SK-N-SH (cell line): ENCODE measurements at places on chromosomes 2 and 18. TPM values are rescaled to one million over a fixed set of nuclear protein-coding genes. Genes with fewer than 3 reads are reported as not detected.

DNA sequence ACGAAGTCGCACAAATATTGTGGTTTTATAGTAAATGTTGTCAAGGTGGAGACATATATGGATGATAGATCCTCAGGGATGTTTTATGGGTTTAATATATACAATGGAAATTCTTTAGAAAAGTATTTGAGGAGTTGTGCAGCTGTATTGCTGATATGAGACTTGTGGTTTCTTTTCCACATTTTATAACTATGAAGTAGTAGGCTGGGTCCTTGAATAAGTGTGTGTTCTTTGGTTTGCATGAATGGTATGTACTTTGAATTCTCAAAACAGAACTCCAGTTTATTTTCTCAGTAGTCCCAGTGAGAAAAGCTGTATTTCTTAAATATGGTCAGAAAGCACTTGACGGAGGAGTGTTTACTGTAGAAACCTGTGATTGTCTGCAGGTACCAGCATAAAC is 42.4 kb downstream of the PLCL1 start:
- no peaks in the 10 kb centered on the region for H3K36me3 ChIP-seq
- no peak for DNase-seq
- peak overlapping the region; percentile 69 for H3K27ac ChIP-seq
- peaks cover 17% of the 10 kb centered on the region; the same call in 1 of the 2 replicates for H3K4me1 ChIP-seq

- no peaks in the 10 kb centered on the region for H3K36me3 ChIP-seq
- no peak overlapping the region; the same call in 1 of the 2 replicates for H3K27ac ChIP-seq
- no peak for DNase-seq
- H3K27me3 ChIP-seq = no peaks in the 10 kb centered on the region
- H3K4me3 ChIP-seq = peak overlapping the region; percentile 86
Measured at GRCh38 chr18:62525608-62526007, 2.8 kb downstream of the ZCCHC2 start.

GRCh38 chr18:56282234-56283104 is 355.9 kb downstream of the TXNL1 start:
- H3K36me3 ChIP-seq = no peaks in the 10 kb centered on the region
- no peak overlapping the region for H3K27ac ChIP-seq
- DNase-seq = no peak

DNA sequence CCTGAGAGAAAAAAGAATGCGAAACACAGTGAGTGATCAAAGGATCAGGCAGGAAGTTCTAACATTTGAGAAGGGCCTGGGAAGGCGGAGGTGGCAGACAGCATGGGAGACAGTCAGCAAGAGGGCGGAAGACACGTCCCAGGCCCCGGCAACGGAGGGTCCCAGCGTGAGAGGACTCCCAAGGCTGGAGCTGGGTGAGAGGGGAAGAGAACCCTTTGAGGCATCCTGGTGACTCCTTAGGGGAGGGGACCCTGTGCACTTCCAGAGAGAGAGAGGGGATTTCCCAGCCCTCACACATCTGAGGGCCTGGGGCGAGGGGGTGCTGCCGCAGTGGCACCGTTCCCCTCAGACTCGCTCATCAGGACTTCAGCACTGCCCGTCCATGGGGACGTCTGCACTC is 133.4 kb downstream of the RTP5 start:
- no peak overlapping the region for H3K4me3 ChIP-seq
- no peak for DNase-seq
- H3K27me3 ChIP-seq = no peaks in the 10 kb centered on the region
- H3K36me3 ChIP-seq = no peaks in the 10 kb centered on the region

- H3K27me3 ChIP-seq = no peaks in the 10 kb centered on the region; the same call in 1 of the 2 replicates
- no peaks in the 10 kb centered on the region for H3K4me1 ChIP-seq
- DNase-seq = no peak
- no peak overlapping the region for H3K4me3 ChIP-seq
- H3K36me3 ChIP-seq = no peaks in the 10 kb centered on the region
- H3K27ac ChIP-seq = no peak overlapping the region
Measured at GRCh38 chr2:105571445-105571987, 172.7 kb upstream of the FHL2 start.

- no peak for DNase-seq
- no peaks in the 10 kb centered on the region; the same call in 1 of the 2 replicates for H3K27me3 ChIP-seq
- no peaks in the 10 kb centered on the region for H3K36me3 ChIP-seq
- H3K27ac ChIP-seq = no peak overlapping the region
- no peaks in the 10 kb centered on the region for H3K4me1 ChIP-seq
Measured at GRCh38 chr2:134505446-134505845, 213.4 kb downstream of the TMEM163 start.

The ACTR2 gene
- polyA plus RNA-seq = 53.0 and 72.7 TPM in 2 replicates

The SPATA3 gene
- polyA plus RNA-seq = not detected in 2 replicates

- H3K4me3 ChIP-seq = no peak overlapping the region
- H3K36me3 ChIP-seq = no peaks in the 10 kb centered on the region
- no peak overlapping the region for H3K27ac ChIP-seq
- H3K27me3 ChIP-seq = no peaks in the 10 kb centered on the region
- no peaks in the 10 kb centered on the region for H3K4me1 ChIP-seq
Measured at GRCh38 chr18:48292782-48293424, 116.3 kb downstream of the ZBTB7C start.

GRCh38 chr2:219851169-219851568 is 223.7 kb downstream of the SLC4A3 start:
- H3K4me3 ChIP-seq = no peak overlapping the region
- H3K27ac ChIP-seq = no peak overlapping the region
- H3K36me3 ChIP-seq = no peaks in the 10 kb centered on the region
- DNase-seq = no peak

DNA sequence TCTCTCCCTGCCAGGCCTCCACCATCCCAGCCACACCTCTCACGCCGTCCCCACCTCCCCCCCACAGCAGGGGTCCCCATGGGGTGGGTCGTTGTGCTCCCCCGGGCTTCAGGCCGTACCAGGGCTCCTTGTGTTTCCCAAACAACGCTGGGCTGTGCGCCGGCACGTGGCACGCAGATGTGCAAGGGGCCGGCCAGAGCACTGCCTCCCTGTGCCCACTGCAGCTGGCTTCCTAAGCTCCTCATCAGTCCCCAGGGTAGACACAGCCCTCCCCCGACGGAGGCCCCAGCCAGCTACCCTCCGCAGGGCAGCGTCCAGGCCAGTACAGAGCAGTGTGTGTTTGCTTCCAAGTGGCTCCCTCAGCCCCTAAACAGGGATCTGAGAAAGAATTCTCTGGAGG is 34.0 kb downstream of the BIN1 start:
- H3K27me3 ChIP-seq = no peaks in the 10 kb centered on the region
- no peaks in the 10 kb centered on the region for H3K4me1 ChIP-seq
- peaks cover 8% of the 10 kb centered on the region; the same call in 1 of the 2 replicates for H3K36me3 ChIP-seq
- no peak overlapping the region for H3K27ac ChIP-seq
- no peak overlapping the region for H3K4me3 ChIP-seq

The GALR1 gene
- polyA plus RNA-seq = not detected in 2 replicates
